ENCODE measurements at places on chromosomes 13 and 19. TPM values are rescaled to one million over a fixed set of nuclear protein-coding genes. Genes with fewer than 3 reads are reported as not detected.
A peak's percentile ranks its signal among the peaks of the same experiment; 100 is the strongest.

DNA sequence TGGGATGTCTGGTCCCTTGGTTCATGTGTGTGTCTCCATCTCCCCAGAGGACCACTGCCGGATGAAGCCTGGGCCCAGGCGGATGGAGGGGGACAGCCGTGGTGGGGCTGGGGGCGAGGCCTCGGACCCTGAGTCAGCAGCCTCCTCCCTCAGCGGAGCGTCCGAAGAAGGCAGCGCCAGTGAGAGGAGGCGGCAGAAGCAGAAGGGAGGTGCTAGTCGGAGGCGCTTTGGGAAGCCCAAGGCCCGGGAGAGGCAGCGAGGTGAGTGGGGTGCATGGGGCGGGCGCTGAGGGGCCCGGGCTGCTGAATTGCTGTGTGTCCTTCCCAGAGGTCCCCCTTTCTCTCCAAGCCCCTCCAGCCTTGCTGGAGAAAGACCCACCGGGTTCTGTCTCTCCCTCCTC is 3.2 kb downstream of the CCDC106 start:
- no peak for DNase-seq

- no peak for DNase-seq
Observed at GRCh38 chr13:43555667-43556066, 231.1 kb downstream of the ENOX1 start.

Gene RFC3
- total RNA-seq = 5.0 TPM

Gene SLITRK5
- 0.05 TPM for total RNA-seq

Gene ZNF536
- total RNA-seq = 11.9 TPM

- no peak for DNase-seq
Observed at GRCh38 chr19:13208672-13209483, 58.7 kb downstream of the IER2 start.

GRCh38 chr19:2113439-2114211 is 16.9 kb downstream of the IZUMO4 start:
- DNase-seq = no peak

- DNase-seq = peak; percentile 97
Observed at GRCh38 chr19:40576585-40577451, at the start of gene SHKBP1. Gene SHKBP1, plus strand, starts transcription at chr19:40576873. Its CDS starts 27 bp downstream, at chr19:40576900.

- DNase-seq = peak; percentile 87
Observed at GRCh38 chr19:4567584-4568071, 8.1 kb upstream of the SEMA6B start.

DNA sequence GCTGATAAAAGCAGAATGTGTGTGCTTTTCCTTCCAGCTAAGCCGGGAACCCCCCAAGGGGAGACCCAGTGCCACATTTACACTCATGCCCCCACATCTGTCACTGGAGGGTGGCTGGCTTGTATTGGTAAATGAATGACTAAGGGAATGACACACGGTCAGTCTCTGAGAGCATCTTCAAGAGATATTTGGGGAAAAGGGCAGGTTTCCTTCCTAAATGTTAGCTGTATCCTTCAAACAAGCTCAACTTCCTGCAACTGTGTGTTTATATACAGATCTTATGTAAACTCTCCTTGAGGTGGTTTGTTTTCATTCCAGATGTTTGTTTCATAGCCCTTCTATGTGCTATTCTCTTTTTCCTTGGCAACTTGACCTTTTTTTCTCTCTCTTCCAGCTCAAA is 192.6 kb downstream of the COL4A1 start:
- DNase-seq = no peak

DNA sequence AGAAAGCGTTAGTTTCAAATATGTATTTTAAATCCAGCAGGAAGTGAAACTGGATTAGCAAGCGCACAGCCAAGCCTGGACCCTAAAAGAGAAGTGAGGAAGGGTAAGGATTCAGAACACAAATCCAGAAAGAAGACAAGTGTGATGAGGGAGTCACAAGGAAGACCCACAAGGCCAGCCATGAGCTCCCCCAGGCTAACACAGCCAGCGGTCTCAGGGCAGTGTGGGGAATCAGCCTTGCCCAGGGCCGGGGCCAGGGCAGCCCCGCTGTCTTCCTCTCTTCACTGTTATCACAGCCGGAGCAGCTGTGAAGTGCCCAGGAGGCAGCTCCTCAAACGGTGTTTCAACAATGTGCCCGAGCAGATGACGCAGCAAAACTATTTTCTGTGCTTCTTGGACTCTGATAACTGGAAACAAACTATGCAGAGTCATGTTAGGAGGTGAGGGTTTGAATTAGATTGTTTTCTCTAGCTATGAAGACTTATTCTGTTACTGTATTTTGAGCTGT is 12.2 kb upstream of the CDC16 start:
- no peak for DNase-seq

GRCh38 chr19:11208561-11209471 is 11.5 kb upstream of the KANK2 start:
- no peak for DNase-seq

- DNase-seq = peak; percentile 41
Observed at GRCh38 chr13:113625965-113626721, 31.9 kb downstream of the ATP4B start.

Measured in cardiac septum (tissue), 1 donor.